ENCODE measurements at places on chromosomes 11 and 22.
A peak's percentile ranks its signal among the peaks of the same experiment; 100 is the strongest.

GRCh38 chr11:110447343-110447742, 17.6 kb downstream of the FDX1 start:
- no peak for DNase-seq

- no peak for DNase-seq
These were observed 765 bp downstream of the RCOR2 start for GRCh38 chr11:63915961-63916836.

DNA sequence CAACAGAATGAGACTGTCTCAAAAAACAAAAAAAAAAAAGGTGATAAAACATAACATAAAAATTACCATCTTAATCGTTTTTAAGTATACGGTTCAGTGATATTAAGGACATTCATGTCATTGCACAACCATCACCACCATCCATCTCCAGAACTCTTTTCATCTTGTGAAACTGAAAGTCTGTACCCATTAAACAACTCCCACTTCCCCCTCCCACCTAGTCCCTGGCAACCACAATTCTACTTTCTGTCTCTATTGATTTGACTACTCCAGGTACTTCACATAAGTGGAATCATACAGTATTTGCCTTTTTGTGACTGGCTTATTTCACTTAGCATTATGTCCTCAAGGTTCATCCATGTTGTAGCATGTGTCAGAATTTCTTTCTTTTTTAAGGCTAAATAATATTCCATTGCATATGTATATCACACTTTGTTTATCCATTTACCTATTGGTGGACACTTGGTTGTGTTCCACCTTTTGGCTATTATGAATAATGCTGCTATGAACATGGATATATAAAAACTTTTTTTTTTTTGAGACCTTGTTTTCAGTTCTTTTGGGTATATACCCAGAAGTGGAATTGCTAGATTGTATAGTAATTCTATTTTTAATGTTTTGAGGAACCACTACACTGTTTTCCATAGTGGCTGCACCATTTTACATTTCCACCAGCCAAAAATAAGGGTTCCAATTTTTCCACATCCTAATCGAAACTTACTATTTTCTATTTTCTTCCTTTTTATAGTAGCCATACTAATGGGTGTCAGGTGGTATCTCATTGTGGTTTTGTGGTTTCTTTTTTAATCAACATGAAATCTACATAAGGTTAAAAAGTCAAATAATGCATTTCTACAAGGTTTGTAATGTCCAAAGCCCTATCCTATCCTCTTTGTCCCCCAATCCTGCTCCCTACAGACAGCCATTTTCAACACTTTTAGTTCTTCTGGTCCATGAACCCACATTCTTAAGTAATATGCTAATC, 23.4 kb upstream of the PIK3C2A start:
- peak; percentile 34 for DNase-seq

DNA sequence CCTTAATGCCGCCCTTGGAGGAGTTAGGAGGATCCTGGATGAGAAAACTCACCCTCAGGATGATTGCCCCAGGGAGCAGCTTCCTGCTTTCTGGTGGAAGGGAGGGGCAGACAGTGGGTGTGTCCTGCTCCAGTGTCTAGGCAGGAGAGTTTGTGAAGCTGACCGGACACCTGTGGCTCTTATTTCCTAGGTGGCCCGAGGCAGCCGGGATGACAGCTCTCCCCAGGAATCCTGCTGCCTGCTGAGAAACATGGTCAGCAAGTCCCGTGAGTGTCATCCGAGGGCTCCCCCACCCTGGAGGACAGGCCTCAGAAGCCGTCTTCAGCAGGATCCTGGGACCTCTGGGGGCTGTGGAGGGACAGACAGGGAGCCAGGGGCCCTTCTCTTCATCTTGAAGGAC, 50.4 kb downstream of the ST3GAL4 start:
- DNase-seq: no peak

DNA sequence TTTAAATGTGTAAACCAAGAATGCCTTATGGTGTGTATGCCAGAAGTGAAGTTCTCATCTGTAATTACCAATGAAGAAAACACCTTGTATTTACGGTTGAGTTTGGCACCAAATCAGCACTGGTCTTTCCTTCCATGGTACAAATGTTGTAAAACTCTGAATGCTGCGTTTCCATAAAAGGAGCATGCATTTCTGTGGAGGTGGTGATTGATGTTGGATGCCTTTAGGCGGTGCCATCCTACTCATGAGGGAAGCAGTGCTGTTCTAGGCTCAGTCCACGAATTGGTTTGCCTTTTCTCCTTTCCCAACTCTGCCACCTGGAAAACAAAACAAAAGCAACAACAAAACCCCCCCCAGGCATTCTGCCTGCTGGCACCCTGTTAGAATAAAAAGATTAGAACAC, 124.4 kb downstream of the TEAD1 start:
- no peak for DNase-seq

GRCh38 chr22:46998331-46998730, 235.9 kb downstream of the TBC1D22A start:
- DNase-seq: no peak

GRCh38 chr11:67282876-67283371, 6.2 kb upstream of the ANKRD13D start:
- no peak for DNase-seq

GRCh38 chr11:27384227-27384626, 21.2 kb upstream of the CCDC34 start:
- DNase-seq: no peak

- peak; percentile 22 for DNase-seq
These were observed 124.2 kb downstream of the APIP start for GRCh38 chr11:34791780-34792542.

DNA sequence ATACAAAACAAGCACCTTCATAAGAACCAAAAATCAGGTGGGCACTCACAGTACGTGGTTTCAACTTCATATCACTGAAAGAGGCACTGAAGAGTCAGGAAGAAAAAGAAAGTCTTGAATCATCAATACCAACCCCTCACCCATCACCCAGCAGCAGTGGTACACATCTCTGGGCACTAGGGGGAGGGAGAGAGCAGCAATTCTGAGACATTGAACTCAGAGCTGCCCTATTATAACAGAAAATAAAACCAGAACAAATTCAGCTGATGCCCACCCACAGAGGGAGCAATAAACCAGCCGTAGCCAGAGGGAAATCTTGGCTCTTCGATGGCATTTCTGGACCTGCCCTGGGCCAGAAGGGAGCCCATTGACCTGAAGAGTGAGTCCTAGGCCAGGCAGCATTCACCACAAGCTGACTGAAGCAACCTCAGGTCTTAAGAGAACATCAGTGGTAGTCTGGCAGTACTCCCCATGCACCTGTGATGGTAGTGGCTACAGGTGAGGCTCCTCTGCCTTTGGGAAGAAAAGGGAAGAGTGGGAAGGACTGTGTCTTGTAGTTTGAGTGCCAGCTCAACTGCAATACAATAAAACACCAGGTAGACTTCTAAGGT, 42.2 kb upstream of the FAM181B start:
- DNase-seq: peak; percentile 56

DNA sequence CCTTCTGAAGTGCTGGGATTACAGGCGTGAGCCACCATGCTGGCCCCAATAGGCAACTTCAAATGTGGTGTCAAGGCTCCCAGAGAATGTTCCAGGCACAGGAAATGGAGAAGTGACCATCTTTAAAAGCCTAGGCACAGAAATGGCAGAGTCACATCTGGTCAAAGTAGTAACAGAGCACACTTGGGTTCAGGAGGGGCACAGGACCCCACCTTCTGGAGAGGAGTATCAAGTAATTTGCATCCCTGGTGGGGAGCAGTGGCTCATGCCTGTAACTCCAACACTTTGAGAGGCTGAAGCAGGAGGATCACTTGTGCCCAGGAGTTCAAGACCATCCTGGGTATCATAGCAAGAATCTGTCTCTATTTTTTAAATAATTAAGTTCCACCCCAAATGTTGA, 29.2 kb downstream of the SERHL2 start:
- DNase-seq: no peak

GRCh38 chr11:12253843-12254281, 123.5 kb upstream of the PARVA start:
- no peak for DNase-seq

All from suppressor macrophage treated with lipopolysaccharide for 1 hour (primary cell).